RWPE2 (cell line): ENCODE measurements at places on chromosomes 5 and 9.

DNA sequence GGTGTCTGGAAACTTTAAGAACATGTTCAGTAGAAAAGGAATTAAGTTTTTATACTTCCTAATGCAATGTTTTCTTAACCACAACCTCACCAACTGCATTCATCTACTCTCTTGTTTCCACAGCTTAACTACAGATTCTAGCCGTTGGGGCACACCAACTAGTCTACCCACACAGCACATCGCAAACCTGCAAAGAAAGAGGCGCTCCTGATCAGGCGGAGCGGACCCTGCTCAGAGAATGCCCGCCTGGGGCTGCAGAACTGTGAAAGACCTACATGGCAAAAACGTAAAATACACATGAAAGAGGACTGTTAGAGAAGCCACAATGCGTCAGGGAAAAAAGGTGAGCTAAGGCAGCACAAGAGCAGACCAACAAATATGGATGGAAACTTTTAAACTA, 75.4 kb upstream of the RAPGEF6 start:
- no peak for DNase-seq

DNA sequence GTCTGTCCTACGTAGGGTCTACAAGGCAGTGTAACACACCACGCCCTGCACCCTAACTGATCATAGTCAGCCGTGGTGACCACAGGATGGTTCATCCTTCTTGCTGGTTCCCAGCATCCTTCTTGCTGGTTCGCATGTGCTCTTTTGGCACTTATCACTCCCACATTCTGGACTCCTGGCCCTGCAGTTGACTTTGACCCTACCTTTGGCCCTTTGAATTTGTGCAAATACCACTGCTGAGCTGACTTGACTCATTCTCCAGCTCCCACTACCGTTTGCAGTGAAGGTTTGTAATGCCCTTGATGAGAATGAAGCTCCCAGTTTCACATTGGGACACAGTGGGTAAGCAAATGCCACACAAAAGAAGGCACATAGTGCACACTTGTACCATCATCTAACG, 33.8 kb downstream of the PALM2AKAP2 start:
- DNase-seq, result no peak

DNA sequence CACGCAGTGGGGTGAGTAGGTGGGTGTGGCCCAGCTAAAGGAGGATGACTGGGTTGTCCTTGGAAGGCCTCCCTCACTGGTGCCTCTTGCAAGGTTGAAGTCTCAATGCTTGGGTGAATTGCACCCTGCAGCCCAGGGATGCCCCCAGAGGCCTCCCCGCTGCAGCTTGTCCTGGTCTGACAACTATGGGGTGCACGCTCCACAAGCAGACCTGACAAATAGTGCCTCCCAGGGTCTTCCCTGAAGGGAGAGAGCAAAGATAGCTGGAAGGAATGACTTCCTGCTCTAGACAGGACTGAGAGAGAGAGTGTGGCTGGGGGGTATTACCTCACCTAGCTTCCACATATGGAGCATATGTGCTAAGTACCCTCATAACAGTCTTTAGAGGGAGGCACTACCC, 1.7 kb downstream of the PSD2 start:
- no peak for DNase-seq

GRCh38 chr5:93902288-93902687, 160.9 kb upstream of the POU5F2 start:
- no peak for DNase-seq

DNA sequence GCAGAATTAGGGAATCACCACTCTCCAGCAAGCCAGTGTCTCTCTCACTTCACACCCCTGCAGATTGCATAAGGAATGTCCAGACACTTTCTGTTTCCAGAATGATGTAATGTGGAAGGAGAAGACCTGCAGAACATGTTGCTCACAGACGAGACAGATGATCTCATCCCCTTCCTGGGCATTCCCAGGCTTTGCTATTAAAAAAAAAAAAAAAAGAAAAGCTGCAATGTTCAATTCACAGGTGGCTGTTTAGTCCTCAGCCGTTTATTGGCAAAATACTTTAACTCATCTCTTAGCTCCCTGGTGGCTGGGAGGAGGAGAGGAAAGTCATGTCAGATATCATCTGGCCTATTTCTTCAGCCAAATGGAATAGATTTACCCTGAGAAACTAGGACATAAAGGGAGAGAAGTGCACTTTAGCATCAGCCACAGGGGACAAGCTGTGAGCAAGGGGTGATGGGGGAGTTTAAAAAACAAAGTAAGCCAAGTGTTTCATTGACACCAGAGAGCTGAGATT, 95.9 kb upstream of the TNC start:
- no peak for DNase-seq

DNA sequence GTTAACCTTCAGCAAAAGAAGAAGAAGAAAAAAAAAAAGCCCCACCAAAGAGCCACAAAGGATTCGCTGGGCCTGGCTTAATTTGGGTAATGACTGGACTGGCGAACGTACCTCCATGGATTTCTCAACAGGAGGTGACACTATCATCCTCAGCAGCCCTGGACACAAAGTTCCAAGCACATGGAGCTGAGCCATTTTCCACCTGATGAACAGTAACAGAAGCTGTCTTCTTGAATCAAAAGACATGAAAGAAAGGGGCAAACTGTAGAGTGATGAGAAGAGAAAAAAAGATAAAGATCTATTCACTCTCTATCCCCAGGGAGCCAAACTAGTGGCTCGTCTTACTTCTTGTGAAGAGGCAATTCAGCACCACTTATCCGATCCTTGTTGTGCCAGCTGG, 150.2 kb upstream of the TRPM3 start:
- DNase-seq, result no peak

DNA sequence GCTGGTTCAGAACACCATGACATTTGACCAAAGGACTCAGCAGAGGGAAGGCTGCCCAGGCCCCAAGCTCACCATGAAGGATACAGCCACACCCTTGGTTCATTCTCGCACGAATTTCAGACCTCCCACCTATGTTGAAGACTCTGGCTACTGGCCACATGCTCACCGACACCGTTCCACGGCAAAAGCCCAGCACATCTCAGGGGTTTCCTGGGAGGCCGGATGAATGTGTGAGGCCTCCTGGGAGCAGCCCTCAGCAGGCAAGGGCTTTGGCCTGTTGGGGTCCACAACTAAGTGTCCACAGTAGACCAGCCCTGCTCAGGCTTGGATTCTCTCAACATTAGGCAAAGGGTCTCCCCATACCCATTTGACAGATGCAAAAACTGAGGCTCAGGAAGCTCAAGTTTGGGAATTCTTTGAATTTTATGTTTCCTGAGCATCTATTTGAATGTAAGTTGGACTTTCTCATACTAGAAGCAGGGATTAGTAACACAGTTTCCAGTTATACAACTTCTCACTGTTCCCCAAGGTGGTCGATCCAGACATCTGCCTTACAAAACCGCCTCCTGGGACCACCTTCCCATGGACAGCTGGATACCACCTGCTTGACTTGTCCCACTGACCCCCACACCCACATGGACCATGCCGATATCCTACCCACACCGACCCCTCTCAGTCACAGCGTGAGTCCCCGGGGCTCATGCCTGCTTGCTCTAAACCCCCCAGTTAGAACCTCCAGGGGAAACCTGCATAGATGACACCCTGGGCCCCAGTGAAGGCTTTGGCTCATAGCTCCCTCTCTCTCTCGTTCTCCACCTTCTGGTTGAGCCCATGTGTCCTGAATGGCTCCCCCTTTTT, 27.9 kb downstream of the CCT5 start:
- peak; percentile 54 for DNase-seq

- no peak for DNase-seq
Measured at GRCh38 chr9:134171316-134172197, 7.2 kb upstream of the RNU6ATAC start.

DNA sequence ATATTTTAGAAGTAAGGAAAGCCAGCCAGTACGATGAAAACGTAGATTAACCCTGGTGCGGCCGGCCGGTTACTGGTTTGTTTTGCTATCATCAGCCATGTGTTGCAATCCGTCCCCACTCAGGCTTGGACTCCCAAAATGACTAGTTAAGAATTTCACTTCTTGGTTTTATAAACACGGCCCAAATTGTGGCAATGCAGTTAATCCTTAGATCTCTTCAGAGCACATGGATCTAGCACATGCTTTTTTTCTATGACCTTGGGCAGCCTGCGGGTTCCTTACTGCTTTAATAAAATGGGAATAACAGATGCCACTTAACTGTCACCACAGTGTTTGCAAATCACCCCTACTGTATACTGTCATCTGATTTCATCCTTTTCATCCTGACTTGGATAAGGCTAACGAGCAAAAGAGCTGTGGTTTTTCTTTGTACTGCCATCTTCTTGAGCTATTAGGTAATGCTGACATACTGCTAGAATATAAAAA, 1.5 kb downstream of the NDFIP1 start:
- no peak for DNase-seq

DNA sequence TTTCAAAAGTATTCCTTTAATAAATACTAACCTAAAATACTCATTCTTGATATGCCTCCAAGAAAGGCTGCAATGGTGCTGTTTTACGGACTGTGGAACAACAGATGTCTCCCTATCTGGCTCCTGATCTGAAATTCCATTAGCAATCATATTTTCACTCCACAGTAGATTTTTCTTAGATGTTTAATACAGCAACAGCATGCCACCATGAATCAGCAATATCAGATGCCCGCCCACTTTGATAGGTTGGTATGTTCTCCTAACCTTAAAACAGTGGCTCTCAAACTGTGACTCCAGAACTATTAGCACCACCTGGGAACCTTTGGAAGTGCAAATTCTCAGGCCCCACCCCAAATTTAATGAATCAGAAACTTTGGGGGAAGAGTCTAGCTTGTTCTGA, 110.2 kb downstream of the MLLT3 start:
- no peak for DNase-seq

DNA sequence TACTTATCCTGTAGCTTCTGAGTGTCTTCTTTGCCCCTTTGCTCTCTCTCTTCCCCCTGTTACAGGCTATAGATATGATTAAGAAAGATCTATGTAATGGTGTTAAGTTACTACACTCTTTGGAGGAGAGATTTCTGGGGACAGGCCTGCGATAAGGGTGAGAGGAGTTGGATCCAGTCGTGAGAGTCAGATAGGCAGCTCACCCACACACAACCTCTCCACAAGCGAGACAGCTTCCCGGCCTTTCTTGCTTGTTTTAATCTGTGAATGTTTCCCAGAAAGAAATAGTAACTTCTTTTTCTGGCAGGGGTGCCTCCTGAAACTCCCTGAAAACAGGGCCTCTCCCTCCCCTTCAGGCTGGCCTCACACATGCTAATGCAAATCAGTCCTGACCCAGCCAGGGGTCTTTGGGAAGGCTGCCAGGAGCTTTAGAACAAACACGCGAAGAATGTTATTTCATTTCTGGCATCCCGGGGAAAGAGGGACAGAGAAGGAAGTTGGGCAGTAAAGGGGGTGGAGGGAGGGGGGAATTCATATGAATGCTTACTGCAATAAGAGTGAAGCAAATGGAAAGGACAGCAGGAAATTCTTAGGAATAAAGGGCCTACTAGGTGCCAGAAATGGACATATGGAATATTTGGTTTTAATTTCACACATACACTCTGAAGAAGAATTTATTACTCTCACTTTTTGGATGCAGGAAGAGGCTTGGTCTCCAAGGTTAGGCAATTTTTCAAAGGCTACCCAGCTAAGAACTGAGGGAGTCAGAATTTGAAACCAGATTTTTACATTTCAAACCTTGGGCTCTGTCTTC, 215.8 kb upstream of the TRIM32 start:
- DNase-seq, result no peak

- no peak for DNase-seq
Measured at GRCh38 chr5:55037046-55037771, 13.2 kb downstream of the GZMK start.

DNA sequence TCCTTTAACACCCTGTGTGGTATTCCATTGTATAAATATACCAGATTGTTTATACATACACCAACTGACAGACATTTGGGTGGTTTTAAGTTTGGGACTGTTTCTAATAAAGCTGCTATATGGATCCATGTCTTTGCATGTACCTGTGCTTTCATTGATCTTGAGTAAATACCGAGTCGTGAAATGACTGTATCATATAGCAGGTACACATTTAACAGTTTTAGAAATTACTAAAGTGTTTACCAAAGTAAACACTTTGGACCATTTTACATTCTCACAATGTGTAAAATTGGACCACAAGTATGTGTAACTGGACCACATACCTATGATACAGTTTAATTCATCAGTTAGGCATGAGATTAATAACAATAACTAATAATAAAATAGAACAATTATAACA, 175.2 kb downstream of the FBXL17 start:
- no peak for DNase-seq

DNA sequence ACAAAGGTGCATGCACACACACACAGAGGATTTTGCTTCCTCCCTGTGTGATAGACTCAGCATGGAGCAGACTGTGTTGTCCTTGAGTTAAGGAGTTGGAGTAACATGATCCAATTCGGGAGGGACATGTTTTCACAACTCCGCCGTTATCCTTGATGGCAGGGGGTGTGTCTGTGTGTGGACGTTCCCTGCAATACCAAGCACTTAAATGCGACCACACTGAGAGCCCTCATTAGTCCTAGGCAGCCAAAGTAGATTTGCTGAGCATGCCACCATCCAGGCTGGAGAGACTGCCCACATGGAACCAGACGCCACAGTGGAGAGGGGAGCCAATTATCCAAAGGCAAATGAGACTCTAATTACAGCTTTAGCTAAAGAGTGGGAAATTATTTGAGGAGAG, 140.1 kb downstream of the DOCK2 start:
- no peak for DNase-seq

DNA sequence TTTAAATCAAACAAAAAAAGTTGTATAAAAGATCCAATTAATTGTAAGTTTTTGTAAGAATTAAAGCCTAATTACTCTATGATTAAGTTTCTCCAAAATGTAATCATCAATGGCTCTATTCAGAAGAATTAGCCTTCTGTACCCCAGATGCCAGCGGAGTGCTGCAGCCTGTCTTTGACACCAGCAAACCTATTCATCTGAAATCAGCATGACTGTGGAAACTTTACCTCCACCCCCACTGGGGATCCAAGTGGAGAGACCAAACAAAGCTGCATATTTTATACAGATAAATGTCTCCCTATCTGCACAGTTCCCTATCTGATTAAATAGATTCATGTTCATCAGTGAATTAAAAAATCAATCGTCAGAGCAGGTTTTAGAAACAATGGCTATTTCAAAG, 426.8 kb downstream of the KIAA0825 start:
- no peak for DNase-seq

GRCh38 chr9:99023831-99024230, 80.1 kb downstream of the COL15A1 start:
- DNase-seq, result no peak

- DNase-seq, result peak; percentile 84
Measured at GRCh38 chr5:171418316-171418981, 998 bp upstream of the FGF18 start.

- no peak for DNase-seq
Measured at GRCh38 chr5:147859962-147860640, 18.4 kb upstream of the SCGB3A2 start.

DNA sequence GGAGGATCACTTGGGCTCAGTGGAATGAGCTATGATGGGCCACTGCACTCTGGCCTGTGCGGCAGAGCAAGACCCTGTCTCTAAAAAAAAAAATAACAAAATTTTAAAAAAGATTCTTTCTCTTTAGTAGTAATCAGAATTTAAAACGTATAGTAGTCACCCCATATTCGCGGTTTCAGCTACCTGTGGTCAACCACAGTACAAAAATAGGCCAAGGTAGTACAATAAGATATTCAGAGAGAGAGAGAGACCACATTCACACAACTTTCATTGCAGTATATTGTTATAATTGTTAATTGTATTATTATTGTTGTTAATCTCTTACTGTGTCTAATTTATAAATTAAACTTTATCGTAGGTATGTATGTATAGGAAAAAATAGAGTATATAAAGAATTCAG, 18.7 kb downstream of the INIP start:
- no peak for DNase-seq

- DNase-seq, result no peak
Measured at GRCh38 chr9:112535811-112536210, 49.2 kb downstream of the KIAA1958 start.

- no peak for DNase-seq
Measured at GRCh38 chr5:56479696-56480077, 246.6 kb upstream of the ANKRD55 start.
